Memory B cell (primary cell): ENCODE measurements at places on chromosomes 3 and 15.
A peak's percentile ranks its signal among the peaks of the same experiment; 100 is the strongest.

DNA sequence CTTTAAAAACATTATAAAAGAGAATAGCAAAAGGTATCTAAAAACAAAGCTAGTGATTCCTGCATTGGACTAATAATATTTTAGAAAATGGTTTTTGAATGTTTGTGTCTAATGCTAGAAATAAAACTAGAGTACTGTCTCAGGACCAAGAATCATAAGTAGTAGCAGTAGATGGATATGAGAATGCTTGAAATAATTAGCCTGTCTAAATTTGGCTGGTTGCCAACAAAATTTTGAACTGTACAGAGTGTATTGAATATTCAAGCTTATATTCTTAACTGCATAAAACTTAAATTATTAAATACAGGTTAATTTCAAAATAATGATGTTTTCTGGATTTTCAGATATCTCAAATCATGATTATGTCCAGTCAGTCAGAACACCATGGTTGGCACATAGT, 14.0 kb downstream of the ABHD5 start:
- no peak for DNase-seq

DNA sequence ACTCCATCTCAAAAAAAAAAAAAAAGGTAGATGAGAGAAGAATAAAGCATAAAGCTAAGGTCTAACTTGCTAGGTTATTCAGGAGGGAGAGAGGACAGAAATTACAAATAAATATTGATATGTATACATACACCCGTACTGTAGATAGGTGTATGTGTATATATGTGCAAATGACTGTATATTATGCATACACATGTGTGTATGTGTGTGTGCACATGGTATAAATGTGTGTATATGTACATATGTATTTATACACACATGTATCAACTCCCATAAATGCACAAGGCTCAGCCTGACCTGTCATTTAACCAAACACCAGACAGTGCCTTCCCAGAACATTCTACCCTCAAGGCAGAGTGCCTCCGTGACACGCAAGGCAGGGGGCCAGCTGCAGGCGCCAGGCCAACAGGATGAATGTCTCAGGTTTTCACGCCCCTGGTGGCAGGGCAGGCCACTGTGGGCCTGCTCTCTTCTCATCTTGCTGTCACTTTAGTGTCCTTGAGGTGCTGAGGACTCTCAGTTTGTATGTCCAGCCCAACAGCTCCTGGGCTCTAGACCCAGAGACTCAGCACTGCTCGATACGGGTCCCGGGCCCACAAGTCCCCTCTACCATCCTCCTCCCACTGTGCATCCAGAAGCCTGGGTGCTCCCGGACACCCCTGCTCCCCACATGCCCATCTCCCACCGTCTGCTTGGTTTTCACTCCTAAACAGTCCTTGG, 40.4 kb downstream of the TM2D3 start:
- DNase-seq = no peak

DNA sequence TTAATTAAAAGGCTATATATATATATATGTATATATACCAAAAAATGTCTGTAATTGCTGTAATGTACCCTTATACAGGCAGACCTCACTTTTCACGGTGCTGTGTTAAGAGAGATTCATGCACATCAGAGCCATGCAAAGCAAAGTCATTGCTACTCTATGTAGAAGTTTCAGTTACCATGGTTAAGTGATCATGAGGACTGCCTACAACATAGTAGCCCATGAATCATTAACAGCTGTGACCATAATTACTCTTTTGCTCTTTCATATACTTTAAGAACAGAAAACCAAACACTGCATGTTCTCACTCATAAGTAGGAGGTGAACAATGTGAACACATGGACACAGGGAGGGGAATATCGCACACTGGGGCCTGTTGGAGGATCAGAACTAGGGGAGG, 225.3 kb upstream of the EPHA3 start:
- no peak for DNase-seq

DNA sequence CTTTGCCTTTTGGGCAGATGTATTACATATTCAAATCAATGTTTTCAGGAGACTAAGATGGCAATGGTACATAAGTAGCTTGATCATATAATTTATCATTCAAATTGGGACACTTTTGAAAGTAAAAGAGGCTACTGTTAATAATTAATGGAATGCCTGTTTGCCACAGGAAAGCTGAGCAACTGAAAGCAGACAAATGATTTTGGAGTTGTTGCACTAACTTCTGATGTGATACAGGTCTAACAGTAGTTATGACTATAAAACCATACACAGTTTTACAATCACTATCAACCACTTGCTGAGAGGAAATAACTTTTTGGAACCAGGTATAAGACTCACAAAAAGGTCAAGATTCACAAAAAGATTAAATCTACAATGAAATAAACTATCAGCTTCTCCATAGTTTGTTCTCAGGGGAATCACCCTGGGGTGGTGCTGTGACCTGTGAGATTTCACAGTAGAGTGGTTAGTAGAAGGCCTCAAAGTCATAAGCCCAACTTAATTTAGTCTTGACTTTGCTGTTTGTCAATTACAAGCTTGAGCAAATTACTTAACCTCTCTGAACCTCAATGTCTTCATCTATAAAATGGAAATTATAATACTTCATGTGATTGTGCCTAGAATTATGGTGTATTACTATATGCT, 42.7 kb downstream of the HHLA2 start:
- no peak for DNase-seq

GRCh38 chr15:41873711-41874110, 20.1 kb downstream of the SPTBN5 start:
- no peak for DNase-seq

DNA sequence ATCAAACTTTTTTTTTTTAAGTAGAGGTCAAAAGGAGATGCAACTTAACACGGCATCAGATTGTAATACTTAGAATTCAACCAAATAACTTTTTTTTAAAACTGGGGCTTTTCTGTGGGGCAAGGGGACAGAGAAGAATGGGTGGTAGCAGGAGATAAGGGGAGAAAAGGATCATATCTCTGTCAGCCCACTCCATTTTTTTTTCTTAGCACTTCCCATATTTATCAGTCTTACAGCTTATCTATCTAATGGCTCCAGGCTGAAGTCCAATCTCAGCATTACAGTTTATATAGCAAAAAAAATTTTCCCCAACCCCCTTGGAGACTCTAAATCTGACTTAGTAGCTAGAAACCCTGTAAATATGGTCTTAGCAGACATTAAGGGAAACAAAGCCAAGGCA, 69.3 kb downstream of the PIK3R4 start:
- no peak for DNase-seq

- no peak for DNase-seq
Measured at GRCh38 chr3:160804762-160805161, 48.7 kb downstream of the PPM1L start.

- DNase-seq = no peak
Measured at GRCh38 chr3:107986505-107986904, 104.3 kb downstream of the CD47 start.

GRCh38 chr15:25401501-25401900, 37.3 kb downstream of the UBE3A start:
- no peak for DNase-seq

DNA sequence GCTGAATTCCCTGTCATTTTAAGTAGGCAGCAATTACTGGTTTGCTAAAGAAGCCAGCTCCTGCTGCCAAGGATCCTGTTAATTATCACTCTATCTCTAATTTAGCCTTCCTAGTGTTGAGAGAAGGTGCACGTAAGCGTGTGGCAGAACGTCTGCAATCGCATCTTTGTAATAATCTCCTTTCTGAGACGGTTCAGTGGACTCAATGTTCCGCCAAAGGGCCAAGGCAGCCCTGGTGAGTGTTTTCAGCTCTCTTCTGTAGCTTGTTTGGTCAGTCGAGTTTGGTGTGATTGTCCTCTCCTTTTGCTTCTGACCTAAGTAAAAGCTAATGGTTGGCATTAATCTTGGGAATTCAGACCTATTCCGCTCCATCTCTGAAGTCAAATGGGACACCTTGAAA, 24.2 kb downstream of the MITF start:
- no peak for DNase-seq

- DNase-seq = no peak
Measured at GRCh38 chr3:195889870-195890295, 18.5 kb downstream of the TNK2 start.

DNA sequence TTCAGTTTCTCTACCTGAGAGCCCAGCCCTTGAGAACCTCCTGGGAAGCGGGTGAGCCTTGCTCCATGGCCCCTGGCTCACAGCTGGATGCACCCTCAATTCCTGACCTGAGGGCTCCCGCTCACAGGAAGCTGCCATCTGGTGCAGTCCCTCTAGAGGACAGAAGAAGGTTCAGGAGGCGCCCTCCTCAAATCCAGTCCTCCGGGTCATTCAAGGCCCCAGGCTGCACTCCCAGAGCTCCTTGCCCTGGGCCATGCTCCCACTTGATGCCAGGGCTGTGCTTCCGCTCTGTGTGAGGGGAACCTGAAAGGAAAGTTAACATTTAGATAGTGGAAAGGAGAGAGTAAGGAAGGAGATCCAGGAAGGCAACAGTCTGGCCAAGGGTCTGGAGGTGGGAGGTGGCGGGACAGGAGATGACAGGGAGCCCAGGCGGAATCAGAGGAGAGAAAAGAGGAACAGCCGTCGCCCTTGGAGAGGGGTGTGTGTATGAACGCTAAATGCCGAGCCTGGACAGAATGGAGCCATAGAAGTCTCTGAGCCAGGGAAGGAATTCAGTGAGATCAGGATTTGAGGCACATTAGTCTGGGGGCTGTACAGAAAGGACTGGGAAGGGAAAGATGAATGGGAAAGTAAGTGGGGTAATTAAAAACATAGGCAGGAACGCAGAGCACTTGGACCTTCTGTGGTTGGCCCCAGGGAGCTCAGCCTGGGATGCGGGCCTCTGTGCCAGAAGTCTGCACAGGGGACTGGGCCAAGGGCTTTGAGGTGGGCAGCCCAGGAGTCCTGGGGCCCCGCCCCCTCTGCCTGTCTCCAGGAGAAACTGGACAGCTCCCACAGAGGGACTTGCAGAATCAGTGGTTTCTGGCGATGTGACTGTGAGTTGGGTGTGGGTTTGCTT, 26.1 kb downstream of the TBC1D21 start:
- DNase-seq = no peak

DNA sequence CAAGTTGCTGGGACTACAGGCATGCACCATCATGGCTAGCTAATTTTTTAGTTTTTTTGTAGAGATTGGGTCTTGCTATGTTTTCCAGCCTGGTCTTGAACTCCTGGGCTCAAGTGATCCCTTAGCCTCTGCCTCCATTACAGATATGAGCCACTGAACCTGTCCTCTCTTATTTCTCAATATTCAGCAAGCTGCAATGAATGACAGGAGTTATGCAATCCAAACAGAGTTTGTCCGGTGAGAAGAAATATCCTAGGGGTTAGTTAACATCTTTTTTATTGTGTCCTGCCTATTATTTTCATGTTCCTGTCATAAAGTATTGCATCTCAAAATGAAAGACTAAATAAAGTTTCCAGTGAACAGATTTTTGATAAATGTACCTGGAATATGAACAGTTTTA, 1161.4 kb downstream of the OTOL1 start:
- no peak for DNase-seq

GRCh38 chr3:137110392-137110996, 152.7 kb downstream of the IL20RB start:
- no peak for DNase-seq

- no peak for DNase-seq
Measured at GRCh38 chr3:42507761-42508335, 5.4 kb downstream of the VIPR1 start.

- no peak for DNase-seq
Measured at GRCh38 chr15:40280260-40281056, 2.4 kb downstream of the ANKRD63 start.

- DNase-seq = peak; percentile 34
Measured at GRCh38 chr3:160707187-160707794, 30.3 kb downstream of the ARL14 start.

DNA sequence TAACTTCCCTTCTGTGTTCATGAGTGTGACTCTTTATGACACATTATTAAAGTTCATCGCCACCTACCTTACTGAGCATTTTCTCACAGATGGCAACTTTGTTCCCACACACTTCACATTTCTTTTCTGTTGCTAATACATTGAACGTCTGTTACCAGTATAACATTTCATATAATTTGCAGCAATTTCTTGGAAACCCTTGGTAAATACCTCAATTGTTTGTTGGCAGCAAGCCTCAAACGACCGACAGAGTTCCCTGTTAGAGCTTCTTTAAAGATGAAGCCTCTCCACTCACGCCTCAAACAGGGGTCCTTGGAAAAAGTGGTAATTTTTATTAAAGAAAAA, 3.2 kb upstream of the CHSY1 start:
- DNase-seq = no peak

GRCh38 chr15:48631176-48631770, 14.2 kb downstream of the FBN1 start:
- DNase-seq = no peak

DNA sequence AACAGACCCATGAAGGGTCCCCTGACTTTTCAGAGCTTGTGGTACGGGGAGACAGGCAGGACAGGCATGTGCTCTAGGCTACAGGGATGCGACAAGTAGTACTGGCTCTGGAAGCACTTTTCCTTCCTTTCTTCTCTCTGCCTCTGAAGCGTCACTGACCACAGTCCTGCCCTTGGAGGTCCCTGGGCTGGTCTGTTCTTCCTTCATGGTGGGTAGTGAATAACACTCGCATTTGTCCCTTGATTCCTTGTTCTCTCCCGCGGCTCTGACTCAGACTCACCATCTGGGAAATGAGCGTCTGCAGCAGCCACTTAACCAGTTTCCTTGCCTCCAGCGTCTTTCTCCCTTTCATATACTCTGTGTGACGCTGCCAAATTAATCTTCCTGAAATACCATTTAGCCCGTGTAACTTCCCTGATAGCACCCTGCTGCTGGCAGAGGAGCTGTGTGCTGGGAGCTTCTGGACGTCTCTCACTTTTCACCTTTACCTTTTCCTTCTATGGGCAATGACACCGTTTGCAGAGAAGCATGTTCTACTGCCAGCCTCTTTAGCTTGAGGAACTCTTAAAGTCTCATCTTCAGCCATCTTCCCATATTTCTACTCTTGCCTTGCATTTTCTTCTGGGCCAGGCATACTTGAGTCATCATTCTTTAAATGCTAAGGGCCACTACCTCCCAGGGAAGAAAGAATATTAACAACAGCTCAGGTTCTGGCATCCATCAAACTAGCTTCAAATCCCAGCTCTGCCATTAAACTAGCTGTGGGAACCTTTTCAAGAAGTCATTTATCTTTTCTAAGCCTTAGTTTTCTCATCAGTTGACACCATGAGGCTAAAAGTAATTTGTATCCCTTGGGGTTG, 33.6 kb downstream of the TMEM45A start:
- DNase-seq = no peak

DNA sequence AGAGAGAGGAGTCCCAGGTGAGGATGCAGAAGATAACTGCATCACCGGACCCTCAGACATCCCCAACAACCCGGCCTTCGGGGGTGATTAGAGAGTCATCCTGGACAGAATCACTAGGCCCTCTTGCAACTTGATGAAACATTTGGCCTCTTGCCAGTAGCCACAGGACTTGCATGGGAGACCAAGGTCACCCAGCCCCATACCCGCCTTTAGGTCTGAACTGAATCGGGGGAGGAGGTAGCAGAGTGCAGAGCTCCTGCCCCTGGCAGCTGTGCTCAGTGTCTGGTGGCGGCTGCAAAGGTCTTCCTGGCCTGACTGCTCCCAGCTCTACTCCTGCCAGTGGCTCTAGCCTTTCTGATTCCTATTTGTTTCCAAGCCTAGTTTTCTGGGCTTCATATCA, 12.4 kb downstream of the PIF1 start:
- no peak for DNase-seq
